MCF 10A (cell line): ENCODE measurements at places on chromosomes 7 and 10. TPM values are rescaled to one million over a fixed set of nuclear protein-coding genes. Genes with fewer than 3 reads are reported as not detected.
A peak's percentile ranks its signal among the peaks of the same experiment; 100 is the strongest.

- no peak for DNase-seq
Observed at GRCh38 chr7:108499566-108499965, 26.4 kb downstream of the PNPLA8 start.

GRCh38 chr7:41942468-41943093, 239.7 kb upstream of the INHBA start:
- DNase-seq, result peak; percentile 61

DNA sequence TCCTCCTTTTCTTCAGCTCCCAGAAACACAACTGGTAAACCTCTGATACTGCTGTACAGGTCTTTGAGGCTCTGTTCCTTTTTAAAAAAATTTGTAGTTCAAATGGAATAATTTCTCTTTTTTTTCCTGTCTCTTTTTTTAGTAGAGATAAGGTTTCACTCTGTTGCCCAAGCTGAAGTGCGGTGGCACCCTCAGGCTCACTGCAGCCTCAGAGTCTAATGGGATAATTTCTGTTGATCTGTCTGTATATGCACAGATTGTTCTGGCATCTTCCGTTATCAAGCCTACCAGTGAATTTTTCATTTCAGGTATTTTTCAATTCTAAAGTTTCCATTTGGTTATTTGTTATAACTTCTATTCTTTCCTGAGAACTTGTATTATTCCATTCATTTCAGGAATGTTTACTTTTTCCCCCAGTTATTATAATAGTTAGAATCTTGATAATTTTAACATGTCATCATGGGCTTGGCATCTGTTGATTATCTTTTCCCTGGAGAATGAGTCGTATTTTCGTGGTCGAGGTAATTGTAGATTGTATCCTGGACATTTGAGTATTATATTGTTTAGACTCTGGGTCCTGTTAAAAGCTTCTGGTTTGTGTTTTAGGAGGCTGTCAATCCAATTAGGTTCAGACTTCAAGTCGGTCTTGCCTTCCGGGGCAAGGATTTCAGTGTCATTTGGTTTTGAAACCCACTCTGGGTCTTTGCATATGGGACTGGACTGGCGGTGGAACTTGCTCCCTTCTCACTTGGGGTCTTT, 24.5 kb downstream of the CRCP start:
- no peak for DNase-seq

DNA sequence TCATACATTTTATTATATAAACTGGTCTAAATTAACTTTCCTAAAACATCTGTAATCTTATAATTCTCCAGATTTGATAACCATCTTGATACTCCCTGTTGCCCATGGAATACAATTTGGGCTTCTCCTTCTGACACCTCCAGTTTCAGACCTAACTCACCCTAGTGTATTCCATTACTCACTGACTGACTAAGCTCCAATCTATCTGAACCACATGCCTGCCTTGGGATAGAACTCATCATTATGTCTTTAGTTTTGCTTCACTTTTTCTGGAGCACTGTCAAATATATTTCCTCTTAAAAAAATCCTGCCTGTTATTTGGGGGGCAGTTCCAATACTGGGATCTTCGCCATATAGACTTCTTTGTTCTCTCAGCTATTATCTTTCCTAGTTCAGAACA, 4.9 kb upstream of the FOXP2 start:
- no peak for DNase-seq

Gene NPFFR1
- total RNA-seq, result not detected in 2 replicates

Gene SPDYE1
- total RNA-seq, result not detected in 2 replicates

GRCh38 chr10:89664203-89664602, 19.2 kb upstream of the PANK1 start:
- no peak for DNase-seq

Gene SORCS1
- 0.54 TPM in 1 of 2 replicates, not detected in the other for total RNA-seq

GRCh38 chr10:94315975-94316464, 46.7 kb downstream of the NOC3L start:
- DNase-seq, result no peak

Gene SPOCK2
- 1.2 and 1.3 TPM in 2 replicates for total RNA-seq

GRCh38 chr7:16411391-16411790, 9.9 kb downstream of the CRPPA start:
- DNase-seq, result no peak

DNA sequence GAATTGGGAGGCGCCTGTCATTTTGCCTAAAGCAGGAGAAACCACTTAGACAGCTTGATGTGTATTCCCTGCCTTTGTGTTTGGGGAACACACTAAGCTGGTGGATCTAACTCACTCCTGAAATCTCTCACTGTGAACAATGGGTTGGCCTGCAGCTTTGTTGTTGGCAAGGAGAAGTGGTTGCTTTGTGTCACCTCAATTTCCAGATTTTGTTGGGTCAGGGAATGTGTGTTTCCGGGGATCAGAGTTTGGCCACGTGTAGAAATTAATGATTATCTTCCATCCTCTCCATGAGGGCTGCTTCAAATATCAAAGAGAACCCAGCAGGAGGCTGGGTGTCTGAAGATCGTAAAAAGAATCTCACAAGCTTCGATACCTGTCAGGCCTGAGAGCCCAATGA, 27.8 kb downstream of the A1CF start:
- DNase-seq, result no peak

Gene UPK3B
- 1.0 and 1.1 TPM in 2 replicates for total RNA-seq

DNA sequence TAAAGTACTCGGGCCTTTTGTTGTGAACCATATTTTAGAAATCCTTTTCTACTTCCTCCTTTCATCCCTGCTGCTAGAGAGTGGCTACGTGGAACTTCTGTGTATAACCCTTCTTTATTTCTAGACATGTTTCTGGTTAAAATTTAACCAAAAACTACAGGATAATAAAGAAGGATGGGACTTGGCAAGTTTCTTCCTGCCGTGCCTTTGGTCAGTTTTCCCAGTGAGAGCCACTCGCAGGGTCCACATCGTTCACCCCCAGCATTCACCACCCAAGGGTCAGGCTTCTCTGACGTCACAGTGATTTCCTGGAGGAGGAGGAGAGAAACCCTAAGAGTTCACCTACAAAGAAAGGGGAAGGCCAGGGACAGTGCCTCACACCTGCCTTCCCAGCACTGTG, 45.4 kb downstream of the NKX6-2 start:
- no peak for DNase-seq

DNA sequence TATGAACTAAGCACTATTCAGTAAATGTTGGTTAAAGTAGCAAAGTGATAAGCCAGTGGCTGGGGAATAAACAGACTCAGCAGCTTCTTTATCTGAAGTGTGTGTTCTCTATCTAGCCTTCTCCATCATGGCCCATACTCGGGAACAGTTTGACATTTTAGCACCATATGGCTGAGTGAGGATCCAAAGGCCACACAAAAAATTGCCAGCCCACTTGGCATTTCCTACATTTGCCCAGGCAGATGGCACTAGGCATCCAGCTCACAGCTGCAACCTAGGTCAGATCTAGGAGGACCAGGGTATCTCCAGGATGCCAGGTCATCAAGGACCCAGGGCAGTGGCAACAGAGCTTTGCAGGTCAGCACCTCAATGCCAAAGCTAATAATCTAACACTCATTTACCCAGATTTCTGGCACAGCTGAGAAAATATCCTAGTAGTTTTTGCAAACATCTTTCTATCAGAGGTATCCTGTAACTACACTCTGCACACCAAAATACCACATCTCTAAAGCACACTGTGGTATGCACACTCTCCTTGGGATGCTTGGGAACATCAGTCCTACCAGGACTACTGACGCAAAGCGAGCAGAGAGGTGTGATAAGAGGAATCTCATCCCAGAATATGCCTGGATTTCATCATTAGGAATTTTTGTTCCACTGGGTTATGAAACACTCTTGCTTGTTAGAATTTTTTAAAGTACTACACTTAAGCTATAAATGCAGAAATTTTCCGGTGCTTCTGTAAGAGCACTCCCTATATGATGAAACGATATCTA, 61.7 kb downstream of the DOCK4 start:
- no peak for DNase-seq

DNA sequence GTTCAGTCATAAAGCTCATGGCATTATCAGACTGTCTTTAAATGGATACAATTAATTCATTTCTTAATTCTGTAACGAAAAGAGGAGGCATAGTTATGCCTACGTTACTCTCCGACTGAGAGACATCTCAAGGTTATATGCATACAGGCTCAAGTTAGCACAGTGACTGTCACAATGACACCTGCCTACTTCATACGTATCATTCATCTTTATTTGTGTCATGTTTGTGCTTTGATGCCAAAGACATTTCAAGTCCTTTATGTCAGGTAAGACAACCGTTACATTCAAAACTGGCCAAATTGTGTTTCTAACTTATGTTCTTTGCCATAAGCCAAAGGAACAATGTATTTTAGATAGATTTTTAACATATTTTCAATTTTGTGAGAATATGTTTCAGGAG, 328.8 kb upstream of the NRG3 start:
- DNase-seq, result no peak

Gene OTUD1
- total RNA-seq, result 12.1 and 14.9 TPM in 2 replicates

DNA sequence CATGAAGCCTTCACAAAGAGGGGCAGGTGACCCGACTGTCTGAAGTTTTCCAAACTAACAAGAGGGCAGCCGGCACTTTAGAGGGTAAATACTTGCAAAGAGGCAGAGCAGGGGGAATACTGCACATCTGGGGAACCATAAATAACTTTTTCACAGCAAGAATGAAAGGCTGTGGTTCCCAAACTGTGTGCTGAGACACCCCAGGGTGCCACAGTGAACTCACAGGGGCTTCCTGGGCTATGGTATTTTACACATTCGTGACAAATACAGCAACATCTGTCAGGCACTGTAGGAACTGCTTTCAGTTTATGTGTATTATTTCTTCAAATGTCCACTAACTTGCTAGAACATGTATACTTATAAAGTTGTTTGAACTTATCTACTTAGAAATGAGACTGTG, 67.2 kb downstream of the TBXAS1 start:
- no peak for DNase-seq

DNA sequence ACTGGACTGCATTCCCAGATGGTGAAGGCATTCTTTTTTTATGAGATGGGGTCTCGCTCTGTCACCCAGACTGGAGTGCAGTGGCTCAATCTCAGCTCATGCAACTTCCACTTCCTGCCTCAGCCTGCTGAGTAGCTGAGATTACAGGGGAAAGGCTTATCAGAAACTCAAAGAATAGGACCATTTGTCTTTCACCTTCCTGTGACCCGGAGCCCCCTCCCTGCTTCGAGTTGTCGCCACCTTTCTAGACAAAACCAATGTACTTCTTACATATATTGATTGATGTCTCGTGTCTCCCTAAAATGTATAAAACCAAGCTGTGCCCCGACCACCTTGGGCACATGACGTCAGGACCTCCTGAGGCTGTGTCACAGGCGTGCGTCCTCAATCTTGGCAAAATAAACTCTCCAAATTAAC, 1.8 kb upstream of the METTL27 start:
- DNase-seq, result no peak

Gene SPDYE2
- total RNA-seq, result 0.22 TPM in 1 of 2 replicates, not detected in the other
